ENCODE measurements at places on chromosomes 2 and 18.
A peak's percentile ranks its signal among the peaks of the same experiment; 100 is the strongest.

DNA sequence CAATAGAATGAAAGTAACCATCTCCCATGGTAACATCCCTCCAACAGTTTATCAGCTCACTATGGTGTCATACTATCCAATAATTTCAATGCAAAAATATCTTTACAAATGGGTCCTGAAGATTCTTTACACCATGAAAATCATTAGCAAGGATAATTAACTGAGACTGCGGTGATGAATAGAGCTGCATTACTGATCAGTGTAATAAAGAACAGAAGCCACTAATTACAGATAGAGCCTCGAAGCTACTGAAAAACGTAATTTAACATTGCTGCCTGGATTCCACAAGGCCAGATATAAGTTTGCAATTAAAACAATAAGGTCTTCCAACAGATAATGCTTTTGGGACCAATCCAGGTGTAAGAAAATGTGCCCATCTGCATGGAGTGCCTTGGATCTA is 1245.8 kb upstream of the SLC39A10 start:
- DNase-seq, result no peak

DNA sequence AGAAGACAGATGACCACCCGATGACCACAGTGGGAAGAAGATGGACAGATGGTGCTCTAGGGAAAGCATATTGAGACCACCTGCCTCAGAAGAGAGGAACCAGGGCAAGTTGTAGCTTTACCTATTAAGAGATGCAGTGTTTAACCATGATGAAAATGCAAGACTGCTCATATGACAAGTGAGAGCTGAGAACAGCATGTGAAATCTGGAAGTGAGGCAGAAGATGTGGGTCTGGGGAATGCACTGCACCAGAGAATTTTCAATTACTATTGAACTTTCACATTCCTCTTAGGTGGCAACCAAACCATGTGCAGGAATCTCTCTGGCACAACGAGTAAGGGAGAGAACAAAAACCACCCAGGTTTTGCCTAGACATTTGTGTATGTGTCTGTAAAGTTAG is 184.8 kb upstream of the CRIM1 start:
- no peak for DNase-seq

DNA sequence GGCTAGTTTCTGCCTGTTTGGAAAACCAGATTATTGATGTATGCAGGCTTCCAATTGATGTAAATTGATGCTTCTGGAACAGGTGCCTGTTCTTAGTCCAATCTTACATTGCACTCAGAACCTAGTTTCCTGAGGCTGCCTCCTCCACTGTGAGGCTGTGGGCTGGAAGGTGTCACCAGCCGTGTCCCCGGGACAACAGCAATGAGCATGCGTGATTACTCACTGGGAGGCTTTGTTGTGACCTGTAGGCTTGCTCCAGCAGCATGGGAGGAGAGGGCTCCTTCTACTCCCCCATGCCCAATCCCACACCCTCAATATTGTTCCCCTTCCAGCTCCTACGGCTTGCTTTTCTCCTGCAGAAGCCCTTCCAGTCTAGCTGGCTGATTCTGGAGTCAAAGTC is 11.1 kb downstream of the RSAD2 start:
- DNase-seq, result no peak

- DNase-seq, result no peak
Observed at GRCh38 chr2:37284381-37284780, 40.3 kb downstream of the PRKD3 start.

DNA sequence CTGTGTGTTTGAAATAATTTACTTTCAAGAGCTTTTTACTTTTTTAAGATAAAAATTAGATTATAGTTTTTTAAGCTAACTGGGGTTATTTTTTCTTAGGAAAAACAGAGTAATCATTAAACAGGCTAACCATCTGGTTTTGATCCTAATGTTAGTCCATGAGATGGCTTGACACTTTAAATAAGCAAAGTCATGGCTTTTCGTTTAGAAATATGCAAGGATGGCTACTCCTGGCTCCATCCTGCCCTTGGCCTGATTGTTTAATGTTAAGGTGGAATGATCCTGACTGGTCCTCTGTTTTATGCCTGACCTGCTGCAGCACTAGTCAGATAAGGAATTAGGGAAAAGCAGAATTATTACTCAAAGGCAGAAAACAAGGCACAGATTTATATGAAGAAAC is 39.7 kb upstream of the PNPT1 start:
- DNase-seq, result no peak

GRCh38 chr2:45191976-45192375 is 182.7 kb upstream of the SIX2 start:
- no peak for DNase-seq

- DNase-seq, result no peak
Observed at GRCh38 chr2:231920366-231920765, 5.8 kb downstream of the NPPC start.

DNA sequence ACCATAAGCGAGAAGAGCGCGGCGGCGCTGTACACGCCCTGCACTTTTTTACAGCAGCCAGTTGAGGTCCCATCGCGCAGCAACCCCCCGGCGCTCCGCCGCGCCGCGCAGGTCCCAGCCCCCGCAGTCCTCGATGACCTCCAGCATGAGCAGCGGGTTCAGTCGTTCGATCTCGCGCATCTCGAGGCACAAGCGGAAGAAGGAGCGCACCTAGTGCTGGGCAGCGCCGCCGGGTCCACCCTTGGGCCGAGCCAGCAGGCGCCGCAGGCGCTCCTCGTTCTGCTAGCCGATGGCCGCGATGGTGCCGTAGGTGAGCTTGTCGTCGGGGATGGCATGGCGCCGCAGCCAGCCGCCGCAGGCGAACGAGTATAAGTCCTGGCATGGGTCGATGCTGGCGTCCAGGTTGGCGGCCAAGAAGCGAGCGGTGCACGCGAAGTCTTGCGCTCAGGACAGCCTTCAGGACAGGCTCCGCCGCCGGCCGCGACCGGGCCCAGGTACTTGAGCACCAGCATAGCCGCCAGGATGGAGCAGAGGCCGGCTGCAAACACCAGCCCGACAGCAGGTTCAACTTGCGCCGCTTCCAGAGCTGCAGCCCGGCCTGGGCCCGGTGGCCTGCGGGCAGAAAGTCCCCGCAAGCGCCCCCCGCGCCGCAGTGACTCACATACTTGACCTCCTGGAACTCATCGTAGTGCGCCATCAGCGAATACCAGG is 8.3 kb downstream of the ALPP start:
- DNase-seq, result no peak

- no peak for DNase-seq
Observed at GRCh38 chr2:238657132-238658053, 190.5 kb upstream of the TWIST2 start.

- no peak for DNase-seq
Observed at GRCh38 chr2:124877141-124877577, 852.1 kb downstream of the CNTNAP5 start.

DNA sequence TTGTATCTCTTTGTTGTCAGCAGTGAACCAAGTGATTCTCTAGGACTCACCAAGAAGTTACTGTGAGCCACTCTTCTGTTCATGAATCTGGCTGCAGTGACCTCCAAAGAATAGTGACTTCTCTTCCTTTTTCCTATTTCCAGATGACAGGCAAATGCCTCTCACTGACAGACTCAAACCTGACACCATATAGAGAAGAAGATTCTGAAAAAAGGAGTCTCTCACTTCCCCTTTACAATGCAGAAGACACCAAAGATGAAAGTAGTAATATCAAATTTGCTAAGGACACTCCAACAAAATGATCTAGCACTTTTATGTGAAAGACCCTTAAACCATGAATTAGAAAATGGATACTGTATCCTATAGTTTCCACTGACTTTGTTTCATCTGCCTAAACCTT is 44.4 kb upstream of the SETBP1 start:
- DNase-seq, result no peak

- no peak for DNase-seq
Observed at GRCh38 chr2:170162271-170162632, 15.7 kb upstream of the MYO3B start.

DNA sequence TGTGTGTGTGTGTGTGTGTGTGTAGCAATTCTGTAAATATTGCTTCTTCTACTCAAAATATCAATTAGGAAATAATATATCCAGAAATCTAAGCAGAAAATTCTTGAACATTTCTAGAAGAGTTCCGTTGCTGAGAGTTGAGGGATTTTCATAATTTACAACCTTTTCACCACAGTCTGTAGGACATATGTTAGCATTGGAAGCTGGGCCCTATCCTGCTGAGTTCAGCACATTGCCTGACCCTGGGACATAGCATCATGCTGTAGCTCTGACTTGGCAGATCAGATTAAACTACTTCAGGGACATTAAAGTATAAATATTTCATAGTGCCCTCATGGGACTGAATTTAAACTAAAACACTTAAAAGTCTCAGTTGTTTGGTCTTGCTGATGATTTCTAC is 129.2 kb upstream of the KCNH7 start:
- DNase-seq, result no peak

- DNase-seq, result no peak
Observed at GRCh38 chr2:220315098-220315823, 687.8 kb downstream of the SLC4A3 start.

DNA sequence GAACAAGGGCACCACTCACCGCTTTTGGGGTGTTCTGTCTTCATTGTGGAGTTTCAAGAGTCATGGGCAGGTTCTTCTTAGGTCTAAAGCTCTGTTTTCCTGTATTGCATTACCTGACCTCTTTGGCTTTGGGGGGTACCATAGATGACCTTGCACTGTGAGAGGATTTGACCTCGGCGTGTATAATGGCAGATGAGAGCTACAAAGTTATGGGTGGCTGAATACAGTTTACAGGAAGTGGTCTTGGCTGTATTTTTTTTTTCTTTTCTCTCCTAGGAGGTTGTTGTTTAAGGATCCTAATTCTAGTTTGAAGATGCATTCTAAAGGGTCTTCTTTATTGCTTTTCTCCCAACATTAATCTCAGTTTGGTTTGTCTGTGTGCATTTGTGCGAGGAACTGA is 11.5 kb downstream of the GAL3ST2 start:
- no peak for DNase-seq

DNA sequence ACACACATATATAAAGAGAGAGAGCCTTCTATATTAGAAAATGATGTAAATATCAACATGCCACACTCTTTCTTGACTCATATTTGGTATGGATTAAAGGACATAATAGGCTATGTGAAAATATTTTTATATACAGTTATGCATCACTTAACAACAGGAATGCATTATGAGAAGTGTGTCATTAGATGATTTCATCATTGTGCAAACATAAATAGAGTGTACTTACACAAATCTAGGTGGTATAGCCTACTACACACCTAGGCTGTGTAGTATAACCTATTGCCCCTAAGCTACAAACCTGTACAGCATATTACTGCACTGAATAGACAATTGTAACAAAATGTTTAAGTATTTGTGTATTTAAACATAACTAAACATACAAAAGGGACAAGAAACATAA is 354.8 kb upstream of the CNTNAP5 start:
- no peak for DNase-seq

GRCh38 chr2:2899826-2900225 is 477.8 kb downstream of the EIPR1 start:
- DNase-seq, result no peak

DNA sequence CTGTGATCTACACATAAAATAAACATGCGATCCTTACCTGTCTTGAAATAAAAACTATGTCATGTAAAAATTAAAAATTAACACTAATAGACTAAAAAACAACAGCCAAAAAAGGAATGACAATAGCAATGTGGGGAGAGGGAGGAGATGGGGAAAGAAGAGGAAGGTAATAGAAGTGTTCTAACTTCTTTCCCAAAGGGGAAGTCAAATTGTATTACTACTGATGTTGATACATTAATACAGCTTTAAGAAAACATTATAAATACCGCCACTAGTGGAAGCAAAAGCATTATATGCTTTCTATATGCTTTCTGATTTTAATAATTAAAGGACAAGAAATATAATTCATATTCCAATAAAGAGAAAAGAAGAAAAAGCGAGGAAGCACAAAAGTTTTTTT is 22.2 kb downstream of the ZNF516 start:
- DNase-seq, result no peak

GRCh38 chr18:75658330-75658729 is 230.8 kb upstream of the SMIM21 start:
- no peak for DNase-seq

GRCh38 chr18:63511285-63511684 is 30.9 kb upstream of the SERPINB12 start:
- DNase-seq, result no peak

DNA sequence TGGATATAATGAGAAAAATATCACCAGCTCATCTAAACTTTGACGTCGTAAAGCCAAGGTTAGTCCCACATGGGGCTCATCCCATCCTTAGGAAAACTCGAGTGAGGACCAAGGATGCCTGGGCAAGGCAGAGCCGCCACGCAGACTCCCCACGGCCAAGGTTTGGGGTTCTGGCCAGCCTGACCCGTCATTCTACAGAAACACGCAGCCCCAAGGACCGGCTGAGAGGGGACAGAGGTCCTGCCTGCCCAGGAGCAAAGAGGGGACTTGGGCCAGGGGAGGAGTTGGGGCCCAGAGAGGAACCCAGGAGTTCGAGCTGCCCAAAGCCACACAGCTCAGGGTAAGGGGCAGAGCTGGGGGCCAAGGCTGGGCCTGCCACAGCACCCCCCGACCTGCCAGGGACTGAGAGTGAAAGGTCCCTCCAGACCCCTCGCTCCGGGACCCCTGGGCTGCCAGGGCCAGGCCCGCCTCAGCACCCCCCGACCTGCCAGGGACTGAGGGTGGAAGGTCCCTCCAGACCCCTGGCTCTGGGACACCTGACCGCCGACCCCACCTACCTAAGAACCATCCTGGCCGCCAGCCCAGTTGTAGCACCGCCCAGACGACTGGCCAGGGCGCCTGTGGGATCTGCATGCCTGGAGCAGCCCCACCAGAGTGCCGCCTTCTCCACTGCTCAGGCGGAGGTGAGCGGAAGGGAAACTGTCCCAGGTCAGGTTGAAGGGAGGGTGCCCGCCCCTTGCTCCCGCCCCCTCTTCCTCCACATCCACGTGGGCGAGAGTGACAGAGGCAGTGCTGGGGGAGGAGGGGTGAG is at the start of gene PDCD1:
TSS of gene PDCD1 (minus strand) at position 689 of the 811 bp plus-strand sequence. CDS start at position 633, 56 bp downstream.
- DNase-seq, result peak; percentile 61

DNA sequence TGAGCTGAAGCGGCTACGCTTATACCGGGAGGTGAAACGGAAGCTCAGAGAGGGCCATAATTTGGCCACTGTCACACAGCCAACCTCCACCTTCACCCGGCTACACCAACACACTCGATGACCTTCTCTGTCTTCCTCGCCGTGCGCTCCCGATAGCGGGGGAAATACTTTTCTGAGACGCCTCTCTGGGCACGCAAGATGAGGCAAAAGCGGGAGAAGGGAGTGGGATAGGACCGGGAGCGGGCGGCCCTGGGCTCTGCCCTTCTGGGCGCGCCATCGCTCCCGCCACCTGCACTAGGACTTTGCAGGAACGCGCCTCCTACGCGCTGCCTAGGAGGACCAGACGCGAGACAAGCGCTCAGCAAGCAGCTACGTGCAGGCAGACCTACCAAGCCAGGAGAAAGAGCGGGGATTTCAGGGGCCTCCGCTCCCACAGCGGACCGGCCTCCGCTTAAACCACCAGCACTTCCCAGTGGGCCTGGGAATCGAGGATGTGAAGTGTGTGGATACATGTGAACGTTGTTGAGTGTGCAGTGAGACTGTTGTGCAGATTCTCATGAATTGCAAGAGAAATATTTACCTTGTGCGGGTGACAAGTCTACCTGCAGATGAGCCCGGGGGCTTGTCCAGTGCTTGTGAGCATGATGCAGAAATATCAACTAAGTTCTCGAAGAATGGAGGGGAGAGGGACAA is 11.4 kb downstream of the SIX3 start:
- no peak for DNase-seq

Data from stimulated activated CD8-positive, alpha-beta memory T cell treated with anti-CD3 and anti-CD28 coated beads, Interleukin-4, amount 100 ng/mL, for 4 hours (primary cell).